ENCODE measurements at places on chromosomes 16 and 17. TPM values are rescaled to one million over a fixed set of nuclear protein-coding genes. Genes with fewer than 3 reads are reported as not detected.

The KCNH4 gene
- total RNA-seq: not detected

DNA sequence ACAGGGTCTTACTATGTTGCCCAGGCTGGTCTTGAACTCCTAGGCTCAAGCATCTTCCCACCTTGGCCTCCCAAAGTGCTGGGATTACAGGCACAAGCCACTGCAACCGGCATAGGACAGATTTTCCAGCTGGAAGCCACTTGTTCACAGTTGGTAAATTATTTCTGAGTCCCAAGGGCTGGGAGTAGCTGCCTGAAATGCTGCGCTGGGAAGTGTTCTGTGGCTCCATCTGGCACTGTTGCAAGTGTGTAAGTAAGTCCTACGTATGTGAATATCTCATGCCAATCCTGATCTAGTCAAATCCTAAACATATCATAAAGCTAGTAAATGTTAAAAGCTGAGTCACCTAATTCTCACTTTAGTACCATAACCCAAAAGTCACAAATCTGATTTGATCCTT, 48.1 kb downstream of the YWHAE start:
- DNase-seq: no peak

The ZNF286A gene
- 10.3 TPM for total RNA-seq

The TBC1D3G gene
- total RNA-seq: not detected

GRCh38 chr16:2686912-2687507, 4.7 kb downstream of the KCTD5 start:
- peak; percentile 23 for DNase-seq

- DNase-seq: no peak
These were observed 13.8 kb downstream of the KCNG4 start for GRCh38 chr16:84226026-84226425.

- no peak for DNase-seq
These were observed 16.9 kb downstream of the TMEM235 start for GRCh38 chr17:78248051-78248914.

The IKZF3 gene
- 5.4 TPM for total RNA-seq

- DNase-seq: no peak
These were observed 13.0 kb downstream of the GUCY2D start for GRCh38 chr17:8015236-8015956.

DNA sequence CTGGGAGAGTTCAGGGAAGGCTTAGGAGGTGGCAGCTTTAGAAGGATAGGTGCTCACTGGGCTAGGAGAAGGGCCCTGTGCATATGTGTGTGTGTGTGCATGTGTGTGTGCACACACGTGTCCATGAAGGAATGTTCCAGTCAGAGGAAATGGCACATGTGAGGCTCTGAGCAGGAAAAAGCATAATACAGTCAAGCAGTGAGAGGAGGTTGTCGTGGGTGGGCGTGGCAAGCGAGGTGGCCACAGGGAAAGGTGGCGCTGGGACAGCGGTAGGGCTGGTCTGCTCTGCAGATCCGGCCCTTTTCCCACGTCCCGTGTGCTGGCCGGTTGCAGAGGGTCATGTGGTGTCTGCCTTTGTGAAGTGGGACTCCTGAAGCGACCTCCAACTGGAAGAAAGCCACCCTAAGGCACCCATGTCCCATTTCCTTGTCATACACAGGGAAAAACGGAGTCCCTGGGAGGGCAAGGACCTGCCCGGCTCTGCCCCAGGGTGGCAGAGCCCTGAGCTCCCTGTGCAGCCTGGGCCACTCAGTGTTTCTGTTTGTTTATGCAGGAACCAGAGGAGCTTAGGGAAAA, 40.1 kb downstream of the NT5M start:
- no peak for DNase-seq

- DNase-seq: no peak
These were observed 34.2 kb upstream of the MRTFB start for GRCh38 chr16:14036889-14037288.

- DNase-seq: peak; percentile 26
These were observed 901 bp downstream of the CDYL2 start for GRCh38 chr16:80803339-80804055.

- DNase-seq: no peak
These were observed 294.5 kb downstream of the SNX29 start for GRCh38 chr16:12271006-12271405.

DNA sequence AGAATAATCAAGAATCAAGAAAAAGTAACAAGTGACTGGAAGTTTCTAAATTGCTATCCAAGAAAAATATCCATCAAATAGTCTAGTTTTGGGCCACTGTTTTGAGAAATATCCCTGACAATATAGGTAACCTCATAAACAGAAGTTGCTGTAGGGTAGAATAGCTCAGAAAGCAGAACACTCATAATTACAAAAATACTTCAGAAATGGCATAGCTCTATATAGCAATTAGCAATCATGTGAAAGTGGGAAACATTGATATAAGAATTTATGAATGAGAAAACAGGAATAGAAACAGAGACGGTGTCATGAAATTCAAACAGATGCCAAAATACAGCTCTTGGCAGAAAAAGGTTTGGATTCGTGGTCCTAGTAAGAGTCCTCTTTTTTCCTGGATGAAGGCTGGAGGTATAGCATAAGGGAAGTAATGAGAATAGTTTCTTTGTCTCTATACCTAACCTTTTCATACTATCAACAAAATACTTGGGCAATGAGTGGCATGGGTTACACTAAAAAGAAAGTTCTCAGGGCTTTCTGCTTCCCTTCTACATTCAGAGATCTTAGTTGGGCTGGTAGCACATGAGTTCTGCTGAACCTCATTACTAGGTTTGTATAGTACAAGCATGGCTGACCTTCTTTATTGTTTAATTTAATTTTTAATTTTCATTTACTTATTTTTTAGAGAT, 33.5 kb downstream of the SPAG9 start:
- DNase-seq: no peak

- DNase-seq: peak; percentile 67
These were observed 8.1 kb downstream of the CYGB start for GRCh38 chr17:76529224-76530094.

GRCh38 chr17:15398736-15399331, 57.4 kb upstream of the TEKT3 start:
- no peak for DNase-seq

GRCh38 chr17:50129728-50130558, at the start of gene SAMD14:
SAMD14 (minus strand) TSS chr17:50130160; CDS start chr17:50124959, 5,201 bp downstream.
- no peak for DNase-seq

The HEXIM2 gene
- total RNA-seq: 8.4 TPM

DNA sequence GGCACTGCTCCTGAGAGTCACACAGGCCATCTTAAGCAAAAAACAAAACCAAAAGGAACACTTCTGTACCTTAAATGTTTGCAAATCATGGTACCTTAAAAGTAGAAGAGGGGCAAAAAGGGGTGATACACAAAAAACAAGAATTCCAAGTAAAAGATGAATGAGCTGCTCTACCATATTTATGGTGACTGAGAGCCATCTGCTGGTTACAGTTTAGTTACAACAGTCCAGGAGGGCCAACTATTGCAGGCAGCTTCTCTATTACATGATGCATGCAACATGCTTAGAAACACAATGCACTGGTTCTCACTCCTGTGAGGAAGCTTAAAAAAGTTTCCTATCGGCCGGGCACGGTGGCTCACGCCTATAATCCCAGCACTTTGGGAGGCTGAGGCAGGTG, 53.5 kb downstream of the STX8 start:
- DNase-seq: no peak

DNA sequence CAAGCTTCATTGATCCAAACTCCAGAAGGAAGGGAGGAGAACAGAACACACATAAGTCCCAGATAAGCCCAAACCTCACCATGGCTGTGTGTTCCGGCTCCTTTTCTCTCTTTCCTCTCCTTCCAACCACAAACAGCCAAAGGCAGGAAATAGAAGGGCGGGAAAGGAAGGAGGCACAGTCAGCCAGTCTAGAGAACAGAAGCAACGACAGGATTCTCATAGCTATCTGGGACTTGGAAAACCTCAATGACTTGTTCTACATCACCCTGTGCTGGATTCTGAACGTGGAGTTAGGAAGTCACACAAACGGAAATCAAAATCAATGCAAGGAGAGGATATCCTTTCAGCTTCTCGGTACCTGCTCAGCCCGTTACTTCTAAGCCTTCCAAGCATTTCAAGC, 9.0 kb downstream of the CRK start:
- DNase-seq: no peak

GRCh38 chr16:27576729-27577128, 26.8 kb downstream of the KATNIP start:
- DNase-seq: no peak

- no peak for DNase-seq
These were observed 5.1 kb upstream of the HSBP1 start for GRCh38 chr16:83802554-83803205.

DNA sequence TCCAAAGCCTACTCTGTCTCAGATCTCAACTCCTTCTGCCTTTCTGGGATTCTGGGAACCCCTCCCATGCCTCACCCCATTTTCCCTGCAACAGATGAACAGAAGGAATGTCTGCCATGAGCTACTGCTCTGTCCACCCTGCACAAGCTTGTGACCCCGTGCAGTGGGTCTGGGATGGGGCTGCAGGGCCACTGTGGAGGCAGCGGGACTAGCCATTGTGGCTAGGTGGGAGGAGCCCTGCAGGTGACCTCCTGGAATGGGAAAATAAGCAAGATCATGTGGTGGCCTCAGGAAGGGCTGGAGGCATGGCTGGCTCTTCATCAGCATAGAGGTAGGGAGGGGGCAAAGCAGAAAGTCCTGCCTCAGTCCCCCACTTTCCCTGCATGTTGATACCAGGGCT, 13.7 kb downstream of the PDP2 start:
- no peak for DNase-seq

- DNase-seq: no peak
These were observed at the start of gene ABCA10 for GRCh38 chr17:69228576-69228975. ABCA10 (minus strand) TSS chr17:69228824; CDS start chr17:69225358, 3,466 bp downstream.

DNA sequence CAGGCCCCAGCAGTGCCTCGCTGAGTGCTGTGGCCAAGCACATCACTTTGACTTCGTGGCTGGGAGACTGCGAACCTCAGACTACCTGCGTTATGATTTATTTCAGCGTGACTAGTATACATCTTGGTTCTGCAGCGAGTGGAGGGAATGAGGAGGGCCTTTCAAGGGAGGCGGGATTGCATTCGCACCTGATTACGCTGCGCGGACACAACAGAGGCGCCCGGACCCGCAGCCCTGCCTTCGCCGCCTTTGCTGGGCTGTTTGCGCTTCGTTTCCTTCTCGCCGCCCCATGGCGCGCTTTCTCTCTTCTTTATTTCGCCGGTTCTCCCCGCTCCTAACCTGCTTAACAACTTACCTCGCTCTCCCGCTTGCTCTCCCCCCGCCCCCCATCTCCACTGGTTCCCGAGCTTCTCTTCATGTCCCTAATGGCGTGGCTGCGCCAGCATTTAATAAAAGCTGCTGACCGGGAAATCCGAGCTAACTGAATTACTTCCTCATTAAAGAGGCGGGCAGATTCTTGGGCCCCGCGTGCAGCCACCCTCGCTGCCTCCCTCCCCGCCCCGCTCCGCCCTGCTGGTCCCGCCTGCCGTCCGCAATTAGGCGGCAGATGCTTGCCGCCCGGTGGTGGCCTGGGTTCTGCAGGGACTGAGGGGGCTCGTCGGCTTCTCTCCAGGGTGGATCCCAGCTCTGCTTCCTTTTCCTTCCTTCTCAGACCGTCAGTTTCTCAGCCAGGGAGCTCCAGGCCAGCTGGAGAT, 257.6 kb upstream of the SDK2 start:
- peak; percentile 60 for DNase-seq

The UMOD gene
- total RNA-seq: not detected

DNA sequence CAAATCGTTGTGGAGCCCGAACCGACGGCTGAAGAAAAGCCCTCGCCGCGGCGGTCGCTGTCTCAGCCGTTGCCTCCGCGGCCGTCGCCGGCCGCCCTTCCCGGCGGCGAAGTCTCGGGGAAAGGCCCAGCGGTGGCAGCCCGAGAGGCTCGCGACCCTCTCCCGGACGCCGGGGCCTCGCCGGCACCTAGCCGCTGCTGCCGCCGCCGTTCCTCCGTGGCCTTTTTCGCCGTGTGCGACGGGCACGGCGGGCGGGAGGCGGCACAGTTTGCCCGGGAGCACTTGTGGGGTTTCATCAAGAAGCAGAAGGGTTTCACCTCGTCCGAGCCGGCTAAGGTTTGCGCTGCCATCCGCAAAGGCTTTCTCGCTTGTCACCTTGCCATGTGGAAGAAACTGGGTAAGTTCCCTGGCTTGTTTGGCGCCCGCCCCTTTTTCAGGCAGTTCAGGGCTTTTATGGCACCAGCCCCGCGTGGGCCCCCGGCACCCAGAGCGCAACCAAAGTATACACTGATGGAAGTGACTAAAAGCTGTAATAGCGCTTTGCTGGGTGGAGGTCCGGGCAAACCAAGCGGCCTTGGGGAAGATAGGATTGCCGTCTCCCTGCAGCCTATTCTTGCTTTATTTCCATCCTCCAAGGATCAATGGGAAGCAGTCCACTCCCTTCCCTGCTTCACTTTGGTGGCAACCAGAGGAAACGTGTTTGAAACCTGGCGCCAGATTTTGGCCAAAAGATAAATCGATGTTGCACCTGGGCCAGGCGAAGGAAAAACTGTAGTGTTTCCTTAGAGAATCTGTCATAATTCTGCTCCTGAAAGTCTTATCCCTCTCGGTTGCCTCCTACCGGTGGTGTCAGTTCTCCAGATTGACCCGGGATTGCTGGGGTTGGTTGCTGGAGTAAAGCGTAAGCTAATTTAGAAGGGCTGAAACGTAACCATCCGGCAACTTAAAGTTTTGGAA, 775 bp downstream of the PPM1D start:
- DNase-seq: peak; percentile 74

The AARS1 gene
- total RNA-seq: 30.3 TPM

DNA sequence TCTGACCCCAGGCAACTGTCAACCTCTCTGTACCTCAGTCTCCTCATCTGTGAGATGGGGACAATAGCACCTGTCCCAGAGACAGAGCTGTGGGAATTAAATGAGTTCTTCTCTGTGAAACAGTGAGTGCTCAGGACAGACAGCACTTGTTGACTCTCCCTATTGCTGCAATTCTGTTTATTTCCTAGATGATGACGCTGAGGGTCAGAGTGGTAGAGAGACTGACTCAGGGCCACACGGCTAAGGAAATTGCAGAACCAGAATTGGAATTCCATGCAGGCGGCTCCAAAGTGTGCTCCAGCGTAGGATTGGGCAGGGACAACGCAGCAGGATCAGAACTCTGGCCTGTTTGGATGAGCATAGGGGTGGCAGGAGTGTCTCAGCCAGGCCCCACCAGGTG, 302.2 kb downstream of the C16orf95 start:
- no peak for DNase-seq

The RHBDL3 gene
- total RNA-seq: 0.28 TPM

The DRC7 gene
- not detected for total RNA-seq

- DNase-seq: no peak
These were observed 2.3 kb downstream of the ARL4D start for GRCh38 chr17:43400943-43401717.

GRCh38 chr16:11053916-11054460, 109.6 kb downstream of the CLEC16A start:
- DNase-seq: no peak

DNA sequence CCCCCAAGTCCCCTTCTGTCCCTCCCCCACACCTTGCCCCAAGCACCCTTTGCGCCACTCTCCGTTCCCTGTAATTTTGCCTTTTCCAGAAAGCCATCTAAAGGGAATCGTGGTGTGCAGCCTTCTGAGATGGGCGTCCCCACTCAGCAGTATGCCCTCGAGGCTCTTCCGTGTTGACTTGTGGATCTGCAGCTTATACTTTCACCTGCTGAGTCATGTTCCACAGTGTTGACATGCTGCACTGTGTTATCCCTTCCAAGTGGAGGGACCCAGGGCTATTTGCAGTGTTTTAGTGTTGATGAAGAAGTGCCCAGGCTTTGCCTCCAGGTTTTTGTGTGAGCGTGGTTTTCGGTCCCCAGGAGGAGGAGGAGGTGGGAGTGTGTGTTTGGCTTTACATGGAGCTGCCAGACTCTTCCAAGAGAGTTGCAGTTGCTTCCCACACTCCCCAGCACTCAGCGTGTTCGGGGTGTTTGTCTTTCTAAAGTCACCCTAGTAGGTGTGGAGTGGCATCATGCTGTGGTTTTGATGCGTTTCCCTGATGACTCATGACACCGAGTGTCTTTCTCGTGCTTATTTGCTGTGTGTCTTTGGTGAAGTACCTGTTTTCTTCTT, 32.1 kb upstream of the JPT2 start:
- DNase-seq: no peak

All from Peyer's patch (tissue), 4 donors.